ENCODE measurements at places on chromosomes 16 and 17.

- no peak for DNase-seq
These were observed 26.1 kb upstream of the XPO6 start for GRCh38 chr16:28237754-28238357.

DNA sequence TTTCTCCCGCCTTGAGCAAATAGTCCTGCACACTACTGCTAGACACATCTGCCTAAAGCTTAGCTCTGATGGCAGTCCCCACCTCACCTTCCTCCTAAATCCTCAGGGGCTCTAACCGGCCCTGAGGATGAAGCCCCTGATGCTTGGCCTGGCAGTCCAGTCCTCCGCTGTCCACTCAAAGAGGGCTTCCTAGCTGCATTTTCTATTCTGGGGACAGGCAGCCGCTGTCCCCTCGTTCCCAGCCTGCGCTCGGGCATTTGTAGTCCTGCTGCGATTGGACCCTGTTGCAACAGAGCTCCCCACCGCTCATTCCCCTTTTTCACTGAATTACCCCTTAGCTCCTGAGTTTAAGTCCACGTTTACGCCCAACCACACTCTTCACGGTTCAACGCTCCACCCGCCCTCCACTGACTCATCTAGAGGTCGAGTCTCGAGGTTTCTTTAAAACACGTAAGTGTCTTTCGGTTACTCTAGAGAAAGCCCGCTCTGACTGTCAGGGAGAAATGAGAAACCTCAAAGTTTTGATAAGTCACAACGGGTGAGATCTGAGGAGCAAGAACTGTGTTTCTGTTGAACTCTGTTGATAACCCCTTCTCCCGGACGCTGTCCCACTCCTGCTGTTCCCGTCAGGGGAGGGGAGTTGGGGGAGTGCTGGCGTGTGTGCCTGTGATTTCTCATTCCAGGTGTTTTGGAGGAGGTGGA, 4.5 kb downstream of the CCR7 start:
- DNase-seq: no peak

DNA sequence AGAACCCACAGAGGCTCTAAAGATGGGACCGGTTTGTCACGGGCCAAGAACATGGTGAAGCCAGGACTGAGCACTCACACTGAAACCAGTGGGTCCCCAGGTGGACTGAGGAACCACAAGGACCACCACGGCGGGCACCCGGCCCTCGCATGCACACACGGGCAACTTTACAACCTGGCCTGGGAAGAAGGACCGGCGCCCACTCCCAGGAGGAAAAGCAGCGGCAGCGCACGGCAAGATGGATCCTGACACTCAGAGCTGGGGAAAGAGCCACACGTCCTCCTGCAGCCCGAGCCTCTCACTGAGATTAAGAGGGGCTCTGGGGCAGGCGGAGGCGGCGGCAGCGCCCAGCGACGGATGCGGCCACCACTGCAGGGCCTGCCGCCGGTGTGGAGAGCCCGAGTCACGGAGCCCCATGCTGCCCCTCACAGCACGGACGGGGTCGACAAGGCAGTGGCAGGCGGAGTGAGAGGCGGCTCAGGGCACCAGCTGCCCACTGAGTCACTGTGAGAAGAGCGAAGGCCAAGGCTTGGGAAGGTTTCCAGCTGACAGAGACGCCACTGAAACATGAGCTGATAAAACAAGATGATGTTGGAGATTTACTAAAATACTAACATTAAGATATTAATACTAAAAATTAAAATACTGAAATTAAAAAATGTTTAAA, 118.3 kb downstream of the ANKRD11 start:
- no peak for DNase-seq

- no peak for DNase-seq
These were observed 34.6 kb downstream of the PRMT7 start for GRCh38 chr16:68345351-68345810.

DNA sequence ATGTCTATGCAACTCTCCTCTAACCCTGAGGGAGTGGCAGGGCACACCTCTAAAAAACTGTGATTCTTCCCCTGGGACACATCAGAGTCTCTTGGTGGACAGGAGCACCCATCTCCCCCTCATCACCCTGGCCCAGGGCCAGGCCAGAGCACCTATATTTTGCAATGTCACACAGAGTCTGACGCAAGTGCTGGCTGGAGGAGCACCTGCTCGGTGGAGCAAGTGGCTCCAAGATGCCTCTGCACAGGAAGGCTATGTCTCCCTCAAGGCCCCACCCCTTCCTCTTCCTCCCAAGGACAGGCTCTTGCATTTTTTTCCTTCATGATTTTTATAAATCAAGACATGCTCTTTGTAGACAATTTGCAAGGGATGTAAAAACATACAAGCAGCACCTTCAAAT, 13.3 kb downstream of the SNN start:
- no peak for DNase-seq

DNA sequence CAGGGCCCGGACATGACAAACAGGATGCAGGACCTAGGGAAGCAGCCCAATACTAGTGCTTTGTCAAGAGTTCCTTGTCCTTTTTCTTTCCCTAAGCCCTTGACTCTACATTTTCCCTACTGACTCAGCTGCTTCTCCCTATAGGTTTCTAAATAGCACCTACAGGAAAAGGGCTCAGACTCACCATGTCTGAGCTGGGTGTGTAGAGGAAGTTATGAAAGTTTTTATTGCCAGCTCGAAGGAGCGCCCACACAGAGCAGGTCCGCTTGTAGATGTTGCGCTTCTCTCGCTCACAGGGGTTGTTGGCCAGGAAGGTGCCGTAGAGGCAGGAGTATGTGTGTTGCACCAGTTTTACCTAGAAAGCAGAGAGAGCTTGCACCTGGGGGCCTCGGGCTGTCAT, 10.6 kb downstream of the MTMR4 start:
- no peak for DNase-seq

DNA sequence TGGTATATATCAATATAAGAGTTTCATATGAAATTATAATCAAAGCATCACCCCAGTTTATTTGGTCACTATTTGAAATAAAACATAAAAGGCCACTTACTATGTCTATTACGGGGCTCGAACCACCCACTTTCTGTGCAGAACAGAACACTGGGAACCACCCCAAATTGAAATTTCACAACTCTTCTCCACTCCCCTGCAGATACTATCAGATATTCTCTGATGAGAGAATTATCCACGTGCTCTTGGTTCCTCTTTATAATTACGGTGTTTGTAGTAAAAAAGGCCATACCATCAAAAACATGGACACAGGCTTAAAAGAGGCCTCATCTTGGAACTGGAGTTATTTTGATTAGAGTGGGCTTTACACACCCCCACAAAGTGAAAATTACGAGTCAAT, 82.8 kb downstream of the WDR59 start:
- DNase-seq: no peak

GRCh38 chr16:71440669-71441347, 1.0 kb downstream of the TLE7 start:
- no peak for DNase-seq

- DNase-seq: no peak
These were observed 15.6 kb downstream of the COL1A1 start for GRCh38 chr17:50185631-50186471.

- DNase-seq: no peak
These were observed 26.1 kb upstream of the MLKL start for GRCh38 chr16:74726716-74727115.

Data from fibroblast of skin of left biceps (primary cell).